Stimulated activated effector memory CD8-positive, alpha-beta T cell treated with anti-CD3 and anti-CD28 coated beads, Interleukin-12 subunit alpha, Interleukin-12 subunit beta, amount 100 ng/mL, for 72 hours (primary cell): ENCODE measurements at places on chromosomes 5 and 9.

DNA sequence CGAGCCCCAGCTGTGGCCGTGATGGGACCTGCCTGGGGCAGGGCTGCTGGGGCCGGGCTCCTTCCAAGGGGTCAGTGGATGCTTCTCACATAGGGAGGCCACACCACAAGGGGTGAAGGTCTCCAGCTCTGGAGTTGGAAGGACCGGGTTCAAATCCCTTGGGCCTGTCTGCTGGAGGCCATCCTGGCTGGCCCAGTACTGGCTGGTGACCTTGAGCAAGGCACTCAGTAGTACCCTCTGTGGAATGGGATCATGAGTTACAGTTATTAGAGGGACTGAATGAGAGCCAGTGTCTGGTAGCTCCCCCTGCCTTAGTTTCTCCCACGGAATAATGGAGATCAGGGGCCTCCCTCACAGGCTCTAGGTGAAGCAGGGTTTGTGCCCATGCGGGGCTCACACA lies 58.3 kb downstream of the LMX1B start:
- no peak for DNase-seq

DNA sequence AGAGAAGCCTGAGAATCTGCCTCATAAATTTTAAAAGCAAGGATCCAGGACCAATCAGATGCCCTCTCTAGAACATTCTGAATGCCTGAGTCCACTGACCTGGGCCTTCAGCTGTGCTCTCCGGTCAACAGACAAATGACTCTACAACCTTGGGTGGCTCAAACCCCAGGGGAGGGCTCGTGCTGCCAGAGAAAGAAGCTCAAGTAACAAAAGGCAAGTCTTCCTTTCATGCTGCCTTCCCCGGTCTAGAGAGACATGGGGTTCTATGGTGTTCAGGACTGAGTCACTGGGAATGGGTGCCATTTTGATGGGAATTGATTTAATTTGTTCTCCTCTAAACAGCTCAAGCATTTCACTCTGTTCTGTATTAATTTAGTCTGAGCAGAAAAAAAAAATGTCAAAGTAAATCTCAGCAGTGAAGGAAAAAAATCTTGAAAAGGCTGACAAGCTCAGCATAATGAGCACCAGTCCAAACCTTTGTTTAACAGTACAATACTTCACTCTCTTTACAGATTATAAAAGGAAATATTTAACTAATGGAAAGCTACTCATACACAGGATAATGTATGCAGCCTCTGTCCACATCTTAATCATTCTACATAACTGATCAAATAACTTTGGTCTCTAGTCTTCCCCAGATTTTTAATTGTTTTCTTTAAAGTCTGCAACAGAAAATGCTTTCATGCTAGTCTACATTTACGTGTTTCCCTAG lies 191.0 kb downstream of the GLIS3 start:
- no peak for DNase-seq

DNA sequence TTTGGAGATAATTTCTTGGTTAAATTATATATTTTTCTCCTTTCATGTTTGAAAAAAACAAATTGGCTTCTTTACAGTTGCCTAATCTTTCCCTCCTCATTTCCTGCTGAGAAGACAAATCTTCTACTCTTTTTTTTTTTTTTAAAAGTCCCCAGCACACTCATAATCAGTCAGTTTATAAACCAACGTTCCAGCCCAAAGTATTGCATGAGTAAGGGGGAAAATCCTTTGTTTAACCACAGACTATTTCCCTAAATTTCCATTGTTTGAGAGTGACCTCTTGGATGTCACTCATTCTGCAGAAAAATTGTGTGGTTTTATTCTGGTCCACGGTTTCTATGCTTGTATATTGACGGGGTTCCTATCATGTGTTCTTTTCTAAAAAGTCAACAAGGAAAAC lies 55.1 kb upstream of the TLR4 start:
- no peak for DNase-seq

- no peak for DNase-seq
Observed at GRCh38 chr9:16192403-16193017, 639.7 kb downstream of the CCDC171 start.

- DNase-seq = no peak
Observed at GRCh38 chr5:89396278-89396954, 513.4 kb upstream of the MEF2C start.

GRCh38 chr5:9799606-9800005 lies 169.5 kb upstream of the TAS2R1 start:
- DNase-seq = no peak

DNA sequence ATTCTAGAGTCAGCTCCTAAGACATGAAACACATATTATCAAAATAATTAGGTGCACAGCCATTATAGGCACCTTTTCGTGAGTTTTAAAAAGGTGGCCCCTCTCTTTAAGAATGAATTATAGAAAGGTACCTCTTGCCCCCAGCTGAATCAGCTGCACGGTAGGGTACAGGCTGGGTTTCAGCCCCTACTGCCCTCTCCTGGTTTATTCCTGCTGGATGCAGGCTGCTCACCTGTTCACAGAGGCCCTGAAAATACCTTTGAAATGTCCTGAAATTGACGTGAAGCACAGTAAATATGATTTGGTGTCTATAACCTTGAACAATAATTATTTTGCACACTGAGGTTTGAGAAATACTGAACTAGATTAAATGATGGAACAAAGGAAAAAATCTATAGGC lies 504.8 kb upstream of the SGCD start:
- no peak for DNase-seq

GRCh38 chr9:16987026-16987425 lies 116.6 kb upstream of the BNC2 start:
- no peak for DNase-seq

GRCh38 chr9:86940774-86941173 lies 6.5 kb downstream of the GAS1 start:
- no peak for DNase-seq

GRCh38 chr5:131000289-131000688 lies 164.8 kb downstream of the HINT1 start:
- no peak for DNase-seq

GRCh38 chr5:143016777-143017516 lies 246.8 kb downstream of the ARHGAP26 start:
- no peak for DNase-seq

DNA sequence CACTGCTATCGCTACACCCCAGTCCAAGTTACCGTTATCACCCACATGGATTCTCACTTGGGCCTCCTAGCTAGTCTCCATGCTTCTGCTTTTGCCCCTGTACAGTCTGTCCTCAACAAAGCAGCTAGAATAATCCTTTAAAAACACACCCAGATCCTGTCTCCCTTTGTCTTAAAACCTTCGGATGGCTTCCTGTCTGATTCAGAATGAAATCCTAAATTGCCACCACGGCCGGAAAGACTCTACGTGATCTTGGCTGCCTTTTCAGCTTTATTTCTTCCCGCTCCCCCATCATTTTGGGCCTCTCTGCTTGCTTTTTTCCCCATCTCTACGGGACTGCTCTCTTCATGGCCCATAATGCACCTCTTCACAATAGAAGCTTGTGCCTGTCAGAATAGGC lies 33.4 kb downstream of the GDNF start:
- no peak for DNase-seq
